SW480 (cell line): ENCODE measurements at places on chromosomes 3 and 15.

- DNase-seq, result no peak
These were observed 55.7 kb downstream of the UNC13C start for GRCh38 chr15:54033869-54034458.

DNA sequence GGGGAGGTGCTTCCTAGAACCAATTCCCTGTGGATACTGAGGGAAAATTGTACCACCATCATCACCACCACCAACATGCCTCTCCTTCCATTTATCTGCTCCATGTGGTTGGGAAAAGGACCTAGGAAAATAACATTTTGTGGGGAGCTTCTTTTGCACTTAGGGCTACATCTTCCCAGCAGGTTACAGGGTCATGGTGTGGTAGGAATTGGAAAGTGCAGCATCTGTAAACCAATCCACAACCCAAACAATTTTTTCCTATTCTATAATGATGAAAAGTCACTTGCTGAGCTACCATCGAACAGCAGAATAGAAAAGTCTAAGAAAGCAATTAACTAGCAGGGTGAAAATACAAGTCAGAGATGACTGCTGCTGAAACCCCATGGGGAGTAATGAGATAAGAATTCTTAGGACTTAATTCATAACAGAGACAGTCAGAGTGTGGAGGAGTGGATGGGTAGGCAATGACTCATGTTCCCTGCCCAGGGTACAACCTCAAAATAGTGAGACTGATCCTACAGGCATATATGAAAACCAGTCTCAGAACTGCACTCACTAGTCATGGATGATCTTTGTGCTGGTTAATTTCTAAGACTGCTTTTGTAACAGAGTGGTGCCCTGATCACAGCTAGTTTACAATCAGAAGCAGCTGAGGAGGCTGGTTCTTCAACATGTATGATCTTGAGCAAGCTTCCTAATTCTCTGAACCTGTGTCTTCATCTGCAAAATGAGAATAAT is 38.1 kb upstream of the LEKR1 start:
- DNase-seq, result peak; percentile 66

DNA sequence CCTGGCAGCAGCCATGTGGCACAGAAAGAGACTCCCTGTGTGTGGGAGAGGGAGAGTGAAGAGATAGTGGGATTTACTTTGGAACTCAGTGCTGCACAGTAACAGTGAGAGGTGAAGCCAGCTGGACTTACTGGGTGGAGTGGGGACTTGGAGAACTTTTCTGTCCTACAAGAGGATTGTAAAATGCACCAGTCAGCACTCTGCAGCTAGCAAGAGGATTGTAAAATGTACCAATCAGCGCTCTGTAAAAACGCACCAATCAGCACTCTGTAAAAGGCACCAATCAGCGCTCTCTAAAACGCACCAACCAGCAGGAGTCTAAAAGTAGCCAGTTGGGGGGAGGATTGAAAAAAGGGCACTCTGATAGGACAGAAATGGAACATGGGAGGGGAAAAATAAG is 688.8 kb upstream of the ALCAM start:
- DNase-seq, result no peak

- no peak for DNase-seq
These were observed 4.3 kb upstream of the LRRK1 start for GRCh38 chr15:100914876-100915275.

DNA sequence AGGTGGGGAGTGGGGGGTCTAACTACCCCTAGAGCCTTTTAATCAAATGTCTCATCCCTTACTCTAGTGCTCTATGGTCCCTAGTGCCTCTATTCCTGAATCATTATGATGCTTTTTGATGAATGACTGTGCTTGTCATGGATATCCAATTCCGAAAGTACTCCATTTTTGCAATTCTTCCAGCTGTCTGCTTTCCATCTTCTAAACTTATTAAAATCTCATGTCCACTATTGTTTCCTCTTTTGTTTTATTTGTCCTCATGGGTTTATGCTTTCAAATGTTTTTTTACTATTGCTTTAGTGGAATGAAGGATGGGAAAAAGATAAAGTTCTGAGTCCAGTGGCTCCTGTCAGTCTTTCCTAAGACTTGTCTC is 77.2 kb upstream of the KCNMB2 start:
- no peak for DNase-seq
